ENCODE measurements at places on chromosomes 5 and 9.

GRCh38 chr5:117072439-117072838 is 497.8 kb upstream of the SEMA6A start:
- DNase-seq: no peak

DNA sequence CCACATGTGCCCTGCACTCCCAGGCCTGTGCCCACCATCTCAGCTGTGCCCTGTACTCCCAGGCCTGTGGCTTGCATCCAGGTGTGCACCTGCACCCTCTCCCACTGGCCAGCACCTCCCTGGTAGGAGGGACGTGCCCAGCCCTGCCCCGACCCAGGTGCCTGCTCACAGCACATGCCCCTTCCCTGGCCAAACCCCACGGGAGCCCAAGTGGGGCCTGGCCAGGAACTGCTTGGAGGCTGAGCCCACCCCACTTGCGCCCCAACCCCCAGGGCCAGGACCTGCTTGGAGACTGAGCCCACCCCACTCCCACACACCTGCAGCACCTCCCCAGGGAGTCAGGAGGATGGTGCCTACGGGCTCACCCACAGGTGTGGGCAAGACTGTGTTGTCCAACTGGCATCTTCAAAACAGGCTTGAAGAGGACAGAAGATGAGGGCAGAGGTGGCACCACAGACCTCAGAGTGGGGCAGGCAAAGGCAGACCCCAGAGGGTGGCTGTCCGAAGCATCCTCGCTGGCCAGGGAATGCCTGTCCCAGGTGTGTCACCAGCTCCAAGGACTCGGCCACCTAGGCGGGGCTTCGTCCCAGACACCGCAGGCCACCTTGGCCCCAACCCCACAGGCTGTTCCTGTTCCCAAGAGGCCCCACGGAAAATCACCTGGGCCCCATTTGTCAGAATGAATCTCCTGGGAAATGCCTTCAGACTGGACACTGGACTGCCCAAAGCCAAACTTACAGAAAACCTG is 10.8 kb downstream of the ZDHHC11B start:
- no peak for DNase-seq

DNA sequence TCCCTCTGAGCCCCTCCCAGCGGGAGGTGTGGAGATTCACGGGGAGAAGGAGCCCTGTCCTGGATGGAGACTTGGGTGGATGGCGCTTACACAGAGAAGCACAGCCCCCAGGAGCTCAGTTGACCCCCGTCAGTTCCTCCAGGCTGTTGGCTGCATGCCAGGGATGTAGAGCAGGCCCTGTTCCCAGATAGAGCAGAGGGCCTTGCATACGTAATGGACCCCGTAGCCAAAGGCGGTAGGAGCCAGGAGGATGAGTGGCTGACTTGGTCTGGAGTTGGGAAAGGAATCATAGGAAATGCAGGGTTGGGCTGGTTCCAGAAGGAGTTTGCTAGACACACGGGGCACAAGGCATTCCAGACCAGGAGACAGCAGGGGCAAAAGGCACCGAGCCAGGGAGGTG is 2.5 kb downstream of the PMPCA start:
- no peak for DNase-seq

GRCh38 chr9:125745018-125745417 is 2.2 kb upstream of the PBX3 start:
- DNase-seq: no peak

DNA sequence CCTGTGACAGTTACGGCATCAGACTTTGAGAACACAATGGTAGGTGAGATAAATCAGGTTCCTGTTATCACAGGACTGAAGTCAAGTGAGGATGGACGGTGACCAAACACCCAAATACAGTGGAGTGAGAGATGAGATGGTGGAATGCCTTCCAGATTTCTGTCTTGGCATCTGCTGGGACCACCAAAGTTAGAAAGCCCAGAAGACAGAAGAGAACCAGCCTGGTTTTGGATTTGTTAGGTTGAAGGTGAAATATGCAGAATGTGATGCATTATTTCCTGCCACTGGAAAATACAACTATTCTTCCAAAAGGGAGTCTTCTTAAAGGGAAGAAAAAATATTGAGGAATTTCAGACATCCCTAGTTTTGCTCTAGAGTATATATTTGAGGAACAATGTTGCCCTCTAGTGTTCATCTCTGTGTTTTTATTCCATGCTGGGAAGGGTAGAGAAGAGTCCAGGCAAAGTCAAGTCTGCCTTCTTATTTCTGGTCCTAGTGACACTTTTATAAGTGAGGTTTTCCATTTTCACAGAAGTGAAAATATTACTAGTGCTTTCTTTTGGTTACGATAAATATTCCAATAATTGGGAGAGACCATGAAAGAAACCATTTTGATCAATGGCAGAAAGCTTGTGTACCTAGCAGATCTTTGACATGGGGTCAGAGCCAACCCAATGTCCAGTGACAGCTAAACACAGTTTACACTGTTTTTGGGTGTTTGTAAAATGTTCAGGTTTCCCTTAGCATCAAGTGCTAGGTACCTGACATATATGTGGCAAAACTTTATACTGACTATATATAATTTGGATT is 142.3 kb upstream of the ANKH start:
- DNase-seq: peak; percentile 69

- DNase-seq: no peak
Measured at GRCh38 chr5:67002832-67003684, 193.5 kb downstream of the CD180 start.

DNA sequence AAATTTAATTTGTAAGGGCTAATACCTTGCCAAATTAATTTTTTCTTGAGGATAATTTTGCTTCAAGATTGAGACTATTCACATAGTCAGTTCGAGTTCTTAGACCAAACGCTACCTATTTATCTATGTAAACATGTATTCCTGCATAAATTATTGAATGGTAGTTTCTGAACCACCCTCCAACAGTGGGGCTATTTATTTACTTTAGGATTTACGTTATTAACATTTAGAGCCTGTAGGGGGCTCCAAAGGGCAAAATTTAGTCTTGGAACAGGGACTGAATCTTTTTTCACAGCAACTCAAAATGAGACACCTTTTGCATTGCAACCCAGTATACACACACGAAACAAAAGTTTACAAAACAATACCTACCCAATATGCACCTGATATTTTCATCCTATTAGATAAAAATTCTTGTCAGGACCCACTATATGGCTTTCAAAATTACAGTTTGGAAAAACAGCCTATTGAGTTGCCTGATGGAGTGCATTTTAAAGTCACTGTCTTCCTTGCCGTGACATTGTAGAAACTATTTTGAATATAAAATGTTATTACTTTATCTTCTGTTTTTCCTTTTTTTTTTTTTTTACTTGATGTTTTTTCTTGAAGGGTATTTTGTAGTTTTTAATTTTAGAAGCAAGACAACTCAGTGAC is 47.1 kb upstream of the POU4F3 start:
- peak; percentile 38 for DNase-seq

All from globus pallidus (tissue), 1 donor.